ENCODE measurements at places on chromosomes 4 and X.

- no peak for DNase-seq
Observed at GRCh38 chr4:36285784-36286480, 4.5 kb downstream of the DTHD1 start.

- DNase-seq: no peak
Observed at GRCh38 chr4:89898304-89898716, 3.7 kb downstream of the MMRN1 start.

- peak; percentile 64 for DNase-seq
Observed at GRCh38 chr4:1512738-1513660, 106.8 kb upstream of the NKX1-1 start.

- no peak for DNase-seq
Observed at GRCh38 chrX:131752493-131753198, 208.8 kb downstream of the OR13H1 start.

GRCh38 chr4:151304226-151304625 lies 21.2 kb downstream of the SH3D19 start:
- no peak for DNase-seq
